OCI-M1 (cell line): ENCODE measurements at places on chromosomes 16 and 17.

- DNase-seq: no peak
Measured at GRCh38 chr17:63578769-63579111, 22.0 kb upstream of the TACO1 start.

DNA sequence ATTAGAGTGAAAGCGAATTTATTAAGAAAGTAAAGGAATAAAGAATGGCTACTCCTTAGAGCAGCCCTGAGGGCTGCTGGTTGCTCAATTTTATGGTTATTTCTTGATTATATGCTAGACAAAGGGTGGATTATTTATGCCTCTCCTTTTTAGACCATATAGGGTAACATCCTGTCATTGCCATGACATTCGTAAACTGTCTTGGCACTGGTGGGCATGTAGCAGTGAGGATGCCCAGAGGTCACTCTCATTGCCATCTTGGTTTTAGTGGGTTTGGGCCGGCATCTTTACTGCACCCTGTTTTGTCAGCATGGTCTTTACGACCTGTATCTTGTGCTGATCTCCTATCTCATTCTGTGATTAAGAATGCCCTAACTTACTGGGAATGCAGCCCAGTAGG, 58.2 kb downstream of the TANC2 start:
- no peak for DNase-seq

- no peak for DNase-seq
Measured at GRCh38 chr16:49836218-49836617, 19.7 kb downstream of the ZNF423 start.

DNA sequence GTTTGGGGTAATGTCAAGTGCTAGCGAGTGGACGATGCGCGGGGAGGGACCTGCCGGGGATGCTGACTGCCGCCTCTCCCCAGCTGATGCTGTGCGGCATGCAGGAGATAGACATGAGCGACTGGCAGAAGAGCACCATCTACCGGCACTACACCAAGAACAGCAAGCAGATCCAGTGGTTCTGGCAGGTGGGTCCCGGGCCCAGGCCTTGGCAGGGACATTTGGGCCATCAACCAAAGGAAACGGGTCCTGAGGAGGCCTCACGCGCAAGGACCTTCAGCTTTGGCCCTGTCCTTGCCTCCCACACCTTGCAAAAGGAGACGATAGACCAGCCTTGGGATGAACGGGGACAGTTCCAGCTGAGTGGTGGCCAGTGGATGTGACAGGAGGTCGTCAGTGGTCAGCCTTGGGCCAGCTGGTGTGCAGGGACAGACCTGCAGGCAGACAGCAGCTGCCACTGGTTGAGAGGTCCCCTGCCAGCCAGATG, 13.6 kb upstream of the CLEC18A start:
- no peak for DNase-seq

- no peak for DNase-seq
Measured at GRCh38 chr17:49278076-49278475, 47.5 kb upstream of the PHOSPHO1 start.

- no peak for DNase-seq
Measured at GRCh38 chr17:35142467-35142796, 329 bp upstream of the NLE1 start.

DNA sequence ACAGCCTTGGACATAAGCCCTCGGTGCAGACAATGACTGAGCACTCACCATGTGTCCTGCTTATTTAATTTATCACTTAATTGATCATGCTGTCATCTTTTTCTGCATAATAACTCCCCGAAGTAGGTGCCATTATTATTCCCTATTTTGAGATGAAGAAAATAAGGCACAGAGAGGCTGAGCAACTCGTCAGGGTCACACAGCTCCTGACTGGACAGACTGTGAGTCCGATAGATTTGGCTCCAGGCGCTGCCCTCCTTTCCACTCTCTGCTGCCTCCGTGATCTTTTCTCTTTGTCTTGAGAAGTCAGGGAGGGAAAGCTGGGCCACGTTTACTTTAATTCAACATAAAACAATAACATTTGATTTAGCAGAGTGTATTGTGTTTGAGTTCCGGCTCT, 19.0 kb upstream of the N4BP1 start:
- DNase-seq: no peak
